ENCODE measurements at places on chromosomes 7 and 10.

DNA sequence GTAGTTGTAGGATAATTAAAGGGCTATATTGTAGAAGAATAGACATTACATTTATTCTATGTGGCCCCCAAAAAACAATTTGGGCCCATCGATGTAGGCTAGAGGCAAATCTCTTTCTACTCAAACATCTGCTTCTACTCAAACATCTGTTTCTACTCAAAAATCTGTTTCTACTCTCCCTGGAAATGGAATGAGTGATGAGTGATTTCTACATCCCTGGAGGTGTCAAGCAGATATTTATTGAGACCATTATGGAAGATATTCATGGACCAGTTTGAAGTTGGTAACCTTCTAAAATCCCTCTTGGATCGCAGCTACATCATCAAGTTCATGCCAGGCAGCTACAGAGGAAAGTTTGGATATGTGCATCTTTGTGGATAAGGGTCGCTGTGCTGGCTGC lies 5.1 kb upstream of the PLPP4 start:
- DNase-seq, result no peak

DNA sequence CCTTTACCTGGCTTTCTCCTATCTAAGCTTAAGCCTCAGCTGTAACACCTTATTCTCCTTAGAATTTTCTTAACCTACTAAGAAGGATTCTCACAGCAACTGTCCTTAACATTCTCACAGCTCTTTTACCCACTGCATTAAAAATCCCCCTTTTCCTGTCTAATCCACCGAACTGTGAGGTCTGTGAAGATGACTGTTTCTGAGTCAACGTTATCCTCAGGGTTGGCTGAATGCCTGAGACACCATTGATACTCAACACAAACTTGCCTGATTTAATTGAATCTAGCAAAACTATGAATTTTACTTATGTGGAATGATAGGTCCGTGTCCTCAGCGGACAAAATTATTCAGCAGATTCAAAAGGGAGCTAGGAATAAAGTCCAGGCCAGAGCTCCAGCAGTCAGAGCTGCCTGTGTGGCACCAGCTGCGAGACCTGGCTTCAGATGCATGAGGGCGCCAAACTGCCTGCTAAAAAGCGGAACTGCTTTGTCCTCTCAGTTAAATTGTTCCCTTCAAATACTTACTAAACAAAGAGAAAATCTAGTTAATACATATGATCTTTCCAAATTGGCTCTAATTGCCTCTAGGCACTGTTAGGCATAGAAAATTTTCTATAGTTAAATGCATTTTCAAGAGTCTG lies 33.4 kb upstream of the VWDE start:
- peak; percentile 17 for DNase-seq

DNA sequence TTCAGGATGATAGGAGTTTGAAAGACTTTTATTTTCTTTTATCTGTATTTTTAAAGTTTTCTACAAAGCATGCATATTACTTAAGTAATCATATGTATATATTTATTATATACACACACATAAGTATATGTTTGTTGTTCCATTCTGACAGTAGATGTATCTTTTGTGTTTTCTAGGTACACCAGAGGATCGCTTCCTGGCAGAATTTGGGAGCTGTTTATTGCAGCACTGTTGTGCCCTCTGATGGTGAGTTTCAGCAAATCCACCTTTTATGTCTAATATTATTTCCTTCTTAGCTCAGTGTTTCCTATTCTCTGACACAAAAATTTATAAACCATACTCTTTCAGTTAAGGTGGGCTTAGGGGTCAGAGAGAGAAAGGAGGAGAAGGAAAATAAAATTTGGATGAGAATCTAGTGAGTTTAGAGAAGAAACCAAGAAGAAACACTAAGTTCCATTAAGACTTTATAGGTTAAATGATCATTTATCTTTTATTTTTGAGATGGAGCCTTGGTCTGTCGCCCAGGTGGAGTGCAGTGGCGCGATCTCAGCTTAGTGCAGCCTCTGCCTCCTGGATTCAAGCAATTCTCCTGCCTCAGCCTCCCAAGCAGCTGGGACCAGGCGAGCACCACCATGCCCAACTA lies 59.2 kb upstream of the OIT3 start:
- peak; percentile 78 for DNase-seq

DNA sequence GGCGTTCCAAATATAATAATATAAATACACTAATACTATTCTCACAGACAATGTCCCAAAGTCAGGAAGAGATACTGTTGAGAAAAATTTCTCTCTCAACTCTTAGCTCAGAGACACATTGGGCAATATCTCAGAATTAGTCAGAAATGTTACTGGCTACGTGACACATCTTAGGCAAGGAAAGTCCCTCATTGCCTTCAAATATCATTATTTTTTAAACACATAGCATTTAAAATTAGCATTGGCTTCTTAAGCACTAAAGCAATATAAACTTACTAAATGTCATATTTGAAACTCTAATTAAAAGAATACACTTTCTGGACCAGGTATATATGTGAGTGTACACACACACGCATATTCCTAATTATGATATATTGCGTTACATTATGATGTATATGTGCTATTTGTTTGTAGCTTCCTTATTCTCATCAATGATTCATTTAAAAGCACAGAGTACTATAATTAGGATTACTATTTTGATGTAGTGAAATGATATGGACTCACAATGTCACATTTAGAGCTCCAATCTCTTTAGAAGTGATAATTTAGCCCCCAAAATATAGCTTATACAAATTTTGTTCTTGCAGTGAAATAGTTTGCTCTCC lies 255.8 kb downstream of the TWIST1 start:
- no peak for DNase-seq

DNA sequence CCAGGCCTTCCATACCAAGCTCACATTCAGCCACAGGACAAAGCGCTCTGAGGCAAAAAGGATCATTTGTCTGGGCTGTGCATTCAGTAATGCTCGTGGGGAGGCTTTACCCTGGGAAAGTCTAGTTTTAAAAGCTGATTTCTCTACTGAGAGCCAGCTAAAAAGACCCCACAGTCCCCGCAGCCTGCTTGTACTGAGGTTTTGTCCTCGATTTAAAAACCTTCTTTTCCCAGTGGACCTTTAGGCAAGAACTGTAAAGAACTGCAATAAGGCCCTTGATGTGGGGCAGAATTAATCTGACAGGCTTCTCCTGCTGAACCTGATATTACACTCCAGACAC lies 180.3 kb downstream of the USP6NL start:
- DNase-seq, result no peak

DNA sequence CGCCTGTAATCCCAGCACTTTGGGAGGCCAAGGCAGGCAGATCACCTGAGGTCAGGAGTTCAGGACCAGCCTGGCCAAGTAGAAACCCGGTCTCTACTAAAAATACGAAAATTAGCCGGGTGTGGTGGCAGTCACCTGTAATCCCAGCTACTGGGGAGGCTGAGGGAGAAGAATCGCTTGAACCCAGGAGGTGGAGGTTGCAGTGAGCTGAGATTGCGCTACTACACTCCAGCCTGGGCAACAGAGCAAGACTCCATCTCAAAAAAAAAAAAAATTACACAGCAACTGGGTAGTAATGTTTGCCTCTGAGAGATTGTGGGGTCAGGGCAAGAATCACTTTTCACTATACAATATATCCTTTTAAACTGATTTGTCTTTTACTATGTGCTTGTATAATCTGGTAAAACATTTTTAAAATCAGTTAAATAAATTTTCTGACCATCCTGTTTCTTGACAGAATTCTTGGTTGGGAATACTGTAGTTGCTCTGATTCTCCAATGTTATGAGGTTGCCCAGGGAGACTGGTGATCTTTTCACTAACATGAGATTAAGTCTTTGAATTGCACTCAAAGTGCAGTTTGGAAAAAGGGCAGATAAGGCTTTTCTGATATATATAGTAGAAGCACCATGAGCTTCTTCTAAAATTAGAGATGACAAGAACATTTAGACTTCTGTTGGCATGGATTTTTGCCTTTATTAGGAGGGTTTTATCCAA lies 1.5 kb downstream of the ENTPD7 start:
- DNase-seq, result no peak

DNA sequence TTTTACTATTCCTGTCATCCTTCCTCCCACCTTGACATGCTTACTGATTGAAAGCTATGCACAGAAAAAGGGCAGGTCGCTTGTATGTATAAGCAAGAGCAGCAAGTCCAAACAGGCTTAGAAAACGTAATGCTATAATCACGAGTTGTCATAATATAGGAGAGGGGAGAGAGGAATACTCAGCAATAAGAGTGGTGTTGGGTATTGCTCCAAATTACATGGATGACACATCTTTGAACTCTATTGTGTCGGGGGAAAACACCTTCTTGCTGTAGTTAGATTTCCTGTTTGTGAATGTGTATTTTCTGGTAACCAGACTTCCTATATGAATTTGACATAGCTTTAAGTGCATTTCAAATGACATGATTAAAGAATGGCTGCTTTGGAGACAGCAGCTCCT lies 7.5 kb downstream of the MET start:
- DNase-seq, result no peak

GRCh38 chr7:79241288-79242060 lies 212.0 kb downstream of the MAGI2 start:
- DNase-seq, result no peak

DNA sequence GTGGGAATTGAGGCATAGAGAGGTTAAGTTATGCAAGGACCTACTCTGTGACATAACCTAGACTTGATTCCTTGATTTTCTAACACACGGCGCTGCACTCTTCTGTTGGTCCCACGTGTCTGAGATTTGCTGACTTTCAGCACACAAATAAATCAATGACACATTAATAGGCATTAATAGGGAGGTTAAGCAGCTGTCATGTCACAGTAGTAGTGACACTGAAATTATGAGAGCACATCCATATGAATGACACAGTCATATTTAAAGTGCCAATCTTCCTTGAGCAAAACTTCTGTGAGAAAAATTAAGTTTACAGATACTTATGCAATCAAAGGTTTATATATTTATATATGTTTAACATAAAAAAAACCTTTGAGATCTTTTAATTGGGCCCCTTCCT lies 805.4 kb upstream of the SORCS1 start:
- no peak for DNase-seq
